AG09309 (cell line): ENCODE measurements at places on chromosomes 3 and 15.

- no peak for DNase-seq
These were observed 262.1 kb upstream of the TBL1XR1 start for GRCh38 chr3:177459401-177459800.

DNA sequence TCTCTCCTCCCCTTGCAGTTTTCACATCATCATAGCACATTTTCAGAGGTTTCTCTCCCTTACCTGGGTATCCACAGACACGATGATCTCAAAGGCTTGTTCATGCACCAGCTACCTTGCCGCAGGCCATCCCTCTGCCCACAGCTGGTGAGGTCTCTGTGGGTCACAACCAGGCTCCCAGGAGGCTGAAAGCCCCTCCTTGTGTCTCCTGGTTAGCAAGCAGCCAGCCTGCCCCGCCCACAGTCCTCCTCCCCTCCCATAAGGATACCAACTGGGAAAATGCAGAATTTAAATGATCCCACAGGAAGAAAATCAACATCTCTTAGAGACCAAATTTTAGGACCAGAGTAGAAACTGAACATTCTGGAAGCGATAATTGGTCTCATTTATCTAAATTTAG is 213.5 kb upstream of the PPP2R3A start:
- DNase-seq, result no peak

DNA sequence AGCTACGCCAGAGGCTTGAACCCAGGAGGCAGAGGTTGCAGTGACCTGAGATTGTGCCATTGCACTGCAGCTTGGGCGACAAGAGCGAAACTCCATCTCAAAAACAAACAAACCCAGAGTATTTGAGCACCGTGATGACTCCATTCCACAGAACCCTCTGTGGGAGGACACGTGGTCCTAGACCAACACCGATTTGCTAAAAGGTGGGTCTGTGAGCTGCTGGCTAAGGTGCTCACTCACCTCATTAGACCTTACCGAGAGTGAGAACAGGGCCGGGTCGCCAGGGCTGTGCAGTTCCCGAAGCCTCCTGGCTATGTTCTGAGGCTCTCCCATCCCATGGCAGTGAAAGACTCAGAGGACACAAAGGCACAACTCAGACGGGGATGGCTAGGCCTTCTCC is 17.9 kb downstream of the ABHD2 start:
- no peak for DNase-seq

- no peak for DNase-seq
These were observed 751.0 kb downstream of the VGLL3 start for GRCh38 chr3:86239946-86240345.

DNA sequence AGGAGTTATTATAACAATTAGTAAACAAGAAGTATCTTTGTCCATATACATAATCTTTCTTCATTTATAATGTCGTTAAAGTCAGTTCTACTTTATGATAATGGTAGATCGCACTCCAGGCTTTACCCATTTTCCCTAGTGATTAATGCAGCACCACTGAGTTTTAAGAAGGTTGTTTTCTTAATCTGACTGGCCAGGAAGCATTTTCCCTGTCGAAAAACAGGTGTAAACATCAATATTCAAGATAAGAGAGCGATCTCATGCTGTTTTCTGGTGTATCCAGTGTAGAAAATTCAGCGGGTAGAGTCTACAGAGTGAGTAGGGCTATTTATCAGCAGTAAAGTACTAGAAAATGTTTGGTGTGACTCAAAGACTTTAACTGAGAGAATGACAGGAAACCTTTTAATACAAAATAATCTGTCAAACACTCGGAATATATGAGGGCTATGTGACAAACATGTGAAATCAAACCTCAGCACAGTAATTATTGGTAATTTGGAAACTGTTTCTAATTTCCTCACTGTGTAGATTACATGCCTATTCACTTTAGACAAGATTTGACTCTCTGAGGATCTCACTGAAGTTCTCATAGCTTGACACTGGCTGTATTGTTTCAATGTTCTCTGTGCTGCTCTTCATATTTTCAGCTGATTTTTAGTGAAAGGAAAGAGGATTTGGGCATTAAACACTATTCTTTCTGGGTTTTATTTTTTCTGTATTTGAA is 1013.2 kb downstream of the VGLL3 start:
- DNase-seq, result no peak

DNA sequence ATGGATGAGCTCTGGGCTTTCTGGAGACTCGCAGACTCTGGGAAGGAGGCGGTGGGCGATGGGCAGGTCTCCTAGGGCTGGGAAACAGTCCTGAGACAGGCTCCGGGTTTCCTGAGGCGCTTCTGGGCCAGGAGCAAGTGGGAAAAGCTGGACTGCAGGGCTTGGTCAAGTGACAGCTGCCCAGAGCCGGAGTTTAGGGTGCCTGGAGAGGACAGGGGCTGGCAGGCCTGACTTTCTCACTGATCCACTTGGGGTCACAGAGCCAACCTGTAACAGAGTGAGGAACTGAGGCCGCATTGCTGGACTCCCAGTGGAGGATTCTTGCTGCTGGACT is 107.9 kb downstream of the APBA2 start:
- no peak for DNase-seq

- DNase-seq, result no peak
These were observed 39.0 kb downstream of the CYP19A1 start for GRCh38 chr15:51299187-51300015.

DNA sequence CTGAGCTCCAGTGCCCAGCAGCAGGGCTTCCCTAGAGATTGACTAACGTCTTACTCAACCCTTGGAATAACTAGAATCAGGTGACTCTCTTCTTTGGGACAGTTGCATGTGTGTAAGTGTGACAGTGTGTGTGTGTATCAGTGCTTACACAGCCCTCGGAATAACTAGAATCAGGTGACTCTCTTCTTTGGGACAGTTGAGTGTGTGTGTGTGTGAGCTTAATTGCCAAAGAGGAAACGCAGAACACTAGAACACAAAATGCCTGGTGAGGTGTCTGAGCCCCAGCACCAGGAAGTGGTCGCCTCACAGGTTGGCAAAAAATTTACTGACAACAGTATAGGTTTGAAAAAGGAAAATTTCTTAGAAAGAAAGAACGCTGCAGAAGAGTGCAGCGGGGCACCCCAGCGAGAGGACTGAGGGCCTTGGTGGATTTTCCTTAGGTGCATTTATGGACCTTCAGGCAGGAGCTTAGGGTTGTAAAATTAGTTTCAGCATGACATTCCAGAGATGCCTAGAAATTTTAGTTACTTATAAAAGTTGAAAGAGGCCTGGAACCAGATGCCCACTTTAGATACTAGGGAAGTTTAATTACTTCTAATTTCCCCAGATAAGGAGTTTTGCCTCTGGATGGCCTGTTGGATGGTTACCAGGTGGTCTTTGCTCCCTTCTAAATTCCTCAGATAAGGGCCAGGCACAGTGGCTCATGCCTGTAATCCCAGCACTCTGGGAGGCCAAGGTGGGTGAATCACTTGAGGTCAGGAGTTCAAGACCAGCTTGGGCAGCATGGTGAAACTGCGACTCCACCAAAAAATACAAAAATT is 3.7 kb upstream of the WDR82 start:
- DNase-seq, result no peak

- no peak for DNase-seq
These were observed 17.6 kb downstream of the TRIM42 start for GRCh38 chr3:140695361-140696061.

- no peak for DNase-seq
These were observed 196.1 kb downstream of the ADAMTSL3 start for GRCh38 chr15:83850015-83850414.

- DNase-seq, result no peak
These were observed 22.5 kb downstream of the KIF7 start for GRCh38 chr15:89632563-89633430.

- DNase-seq, result no peak
These were observed 47.4 kb upstream of the SEC22A start for GRCh38 chr3:123154020-123154985.

GRCh38 chr3:58798312-58798711 is 131.7 kb upstream of the FAM3D start:
- DNase-seq, result no peak
